ENCODE measurements at places on chromosomes 6 and 20.

- no peak for DNase-seq
These were observed 762 bp downstream of the LSM2 start for GRCh38 chr6:31805939-31806469.

DNA sequence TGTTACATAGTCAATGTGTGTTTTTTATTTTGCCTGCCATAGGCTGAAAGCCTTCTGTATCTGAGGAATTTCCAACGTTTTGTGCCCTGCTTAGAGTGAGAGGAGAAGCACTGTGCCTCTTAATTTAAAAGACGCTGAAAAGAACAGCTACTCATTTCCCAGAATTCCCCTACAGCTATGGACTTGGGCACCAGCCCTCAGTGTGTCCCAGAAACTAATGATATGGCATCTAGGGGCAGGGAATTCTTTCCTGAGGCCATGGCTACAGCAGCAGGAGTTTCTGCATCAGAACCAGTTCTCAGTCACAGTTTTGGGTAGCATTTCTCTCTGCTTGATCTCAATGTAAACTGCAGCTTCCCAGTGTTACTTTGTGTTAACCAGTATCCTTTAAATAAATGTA, 20.2 kb downstream of the OPN5 start:
- no peak for DNase-seq

- DNase-seq: no peak
These were observed 147.5 kb upstream of the TCF21 start for GRCh38 chr6:133741375-133741861.

DNA sequence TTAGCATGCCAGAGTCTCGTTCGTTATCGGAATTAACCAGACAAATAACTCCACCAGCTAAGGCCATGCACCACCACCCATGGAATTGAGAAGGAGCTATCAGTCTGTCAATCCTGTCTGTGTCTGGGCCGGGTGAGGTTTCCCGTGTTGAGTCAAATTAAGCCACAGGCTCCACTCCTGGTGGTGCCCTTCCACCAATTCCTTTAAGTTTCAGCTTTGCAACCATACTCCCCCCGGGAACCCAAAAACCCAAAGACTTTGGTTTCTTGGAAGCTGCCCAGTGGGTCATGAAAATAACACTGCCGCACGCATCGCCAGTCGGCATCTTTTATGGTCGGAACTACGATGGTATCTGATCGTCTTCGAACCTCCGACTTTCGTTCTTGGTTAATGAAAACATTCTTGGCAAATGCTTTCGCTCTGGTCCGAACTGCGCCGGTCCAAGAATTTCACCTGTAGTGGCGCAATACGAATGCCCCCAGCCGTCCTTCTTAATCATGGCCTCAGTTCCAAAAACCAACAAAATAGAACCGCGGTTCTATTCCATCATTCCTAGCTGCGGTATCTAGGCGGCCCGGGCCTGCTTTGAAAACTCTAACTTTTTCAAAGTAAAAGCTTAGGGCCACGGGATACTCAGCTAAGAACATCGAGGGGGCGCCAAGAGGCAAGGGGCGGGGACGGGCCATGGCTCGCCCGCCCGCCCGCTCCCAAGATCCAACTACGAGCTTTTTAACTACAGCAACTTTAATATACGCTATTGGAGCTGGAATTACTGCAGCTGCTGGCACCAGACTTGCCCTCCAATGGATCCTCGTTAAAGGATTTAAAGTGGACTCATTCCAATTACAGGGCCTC, 1958.5 kb upstream of the DEFB115 start:
- DNase-seq: no peak

DNA sequence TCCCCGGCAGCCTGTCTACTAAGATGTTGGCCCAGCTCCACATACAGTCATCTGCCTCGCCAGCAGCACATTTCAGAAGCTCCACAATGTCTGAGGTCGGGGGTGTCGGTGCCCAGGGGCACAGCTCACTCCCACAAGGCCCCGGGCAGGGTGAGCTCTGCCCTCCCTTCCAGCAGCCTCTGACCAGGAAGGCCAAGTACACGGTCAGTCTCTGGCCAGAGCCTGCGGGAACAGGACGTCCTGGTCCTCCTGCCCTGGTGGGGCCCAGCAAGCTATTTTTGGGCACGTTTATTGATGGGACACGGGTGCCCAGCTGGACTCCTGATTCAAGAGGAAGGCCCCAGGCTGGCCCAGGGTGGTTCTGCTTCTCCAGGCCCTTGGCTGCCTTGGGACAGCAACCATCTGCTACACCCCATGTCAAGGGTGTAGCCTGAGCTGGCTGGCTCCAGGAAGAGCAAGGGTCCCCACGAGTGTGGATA, 114.9 kb upstream of the PTPN1 start:
- no peak for DNase-seq

DNA sequence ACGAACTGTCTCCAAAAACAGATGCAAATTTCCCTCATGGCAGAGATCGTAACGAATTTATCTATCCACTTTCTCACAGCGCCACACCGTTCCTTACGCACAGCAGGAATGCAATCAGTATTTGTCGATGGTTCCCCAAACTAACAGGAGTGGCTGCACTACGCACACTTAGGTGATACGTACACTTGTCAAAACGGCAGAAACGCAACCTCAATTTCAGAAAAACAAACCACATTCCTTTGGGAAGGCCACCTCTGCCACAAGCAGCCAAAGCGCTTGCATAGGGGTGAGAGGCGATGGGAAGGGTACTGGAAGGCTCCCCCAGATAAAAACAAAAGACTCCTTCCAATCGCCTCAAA, 638 bp downstream of the MDN1 start:
- no peak for DNase-seq

- DNase-seq: no peak
These were observed 103.4 kb downstream of the RTN4IP1 start for GRCh38 chr6:106525882-106526275.

- DNase-seq: no peak
These were observed 65.8 kb downstream of the MAP3K4 start for GRCh38 chr6:161057103-161058091.

GRCh38 chr6:34318499-34319470, 70.0 kb upstream of the SMIM29 start:
- no peak for DNase-seq

Measured in stimulated activated CD4-positive, alpha-beta T cell treated with anti-CD3 and anti-CD28 coated beads, Interleukin-1b, Interleukin-23, amount 100 ng/mL, for 1 hour (primary cell).